ENCODE measurements at places on chromosomes 12 and 14. TPM values are rescaled to one million over a fixed set of nuclear protein-coding genes. Genes with fewer than 3 reads are reported as not detected.

Gene RIMBP2
- total RNA-seq, result not detected

- DNase-seq, result no peak
Observed at GRCh38 chr14:68687746-68688145, 105.1 kb downstream of the ZFP36L1 start.

DNA sequence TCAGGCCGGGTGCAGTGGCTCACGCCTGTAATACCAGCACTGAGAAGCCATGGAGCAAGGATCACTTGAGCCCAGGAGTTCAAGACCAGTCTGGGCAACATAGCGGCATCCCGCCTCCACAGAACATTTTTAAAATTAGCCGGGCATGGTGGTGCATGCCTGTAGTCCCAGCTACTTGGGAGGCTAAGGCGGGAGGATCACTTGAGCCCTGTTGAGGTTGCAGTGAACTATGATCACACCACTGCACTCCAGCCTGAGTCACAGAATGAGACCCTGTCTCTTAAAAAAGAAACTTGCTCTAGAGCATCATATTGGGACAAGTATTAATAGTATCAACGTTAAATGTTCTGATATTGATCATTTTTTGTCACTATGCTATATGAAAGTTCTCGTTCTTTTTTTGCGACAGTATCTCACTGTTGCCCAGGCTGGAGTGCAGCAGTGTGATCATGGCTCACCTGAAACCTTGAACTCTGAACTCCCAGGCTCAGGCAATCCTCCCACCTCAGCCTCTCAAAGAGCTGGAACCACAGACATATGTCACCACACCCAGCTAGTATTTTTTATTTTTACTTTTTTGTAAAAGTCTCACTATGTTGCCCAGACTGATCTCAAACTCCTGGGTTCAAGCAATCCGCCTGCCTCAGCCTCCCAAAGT lies 47.7 kb downstream of the CCDC85C start:
- DNase-seq, result no peak

DNA sequence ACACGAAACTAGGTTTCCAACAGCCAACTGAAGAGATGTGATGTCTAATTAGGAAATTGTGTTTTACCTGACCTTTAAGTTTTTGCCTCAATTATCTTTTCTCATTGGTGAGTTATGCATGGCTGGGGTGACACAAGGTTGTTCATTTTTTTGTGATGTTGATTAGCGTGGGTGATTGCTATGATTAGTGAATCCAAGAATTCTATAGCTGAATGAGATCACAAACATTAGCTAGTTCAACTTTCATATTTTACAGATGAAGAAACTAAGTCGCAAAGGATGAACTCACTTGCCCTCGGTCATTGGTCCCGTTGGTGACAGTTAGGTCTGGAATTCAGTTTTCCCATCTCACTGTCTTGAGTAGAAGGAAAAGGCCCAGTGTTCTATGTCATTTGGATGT lies 32.6 kb upstream of the LMNTD1 start:
- DNase-seq, result no peak

DNA sequence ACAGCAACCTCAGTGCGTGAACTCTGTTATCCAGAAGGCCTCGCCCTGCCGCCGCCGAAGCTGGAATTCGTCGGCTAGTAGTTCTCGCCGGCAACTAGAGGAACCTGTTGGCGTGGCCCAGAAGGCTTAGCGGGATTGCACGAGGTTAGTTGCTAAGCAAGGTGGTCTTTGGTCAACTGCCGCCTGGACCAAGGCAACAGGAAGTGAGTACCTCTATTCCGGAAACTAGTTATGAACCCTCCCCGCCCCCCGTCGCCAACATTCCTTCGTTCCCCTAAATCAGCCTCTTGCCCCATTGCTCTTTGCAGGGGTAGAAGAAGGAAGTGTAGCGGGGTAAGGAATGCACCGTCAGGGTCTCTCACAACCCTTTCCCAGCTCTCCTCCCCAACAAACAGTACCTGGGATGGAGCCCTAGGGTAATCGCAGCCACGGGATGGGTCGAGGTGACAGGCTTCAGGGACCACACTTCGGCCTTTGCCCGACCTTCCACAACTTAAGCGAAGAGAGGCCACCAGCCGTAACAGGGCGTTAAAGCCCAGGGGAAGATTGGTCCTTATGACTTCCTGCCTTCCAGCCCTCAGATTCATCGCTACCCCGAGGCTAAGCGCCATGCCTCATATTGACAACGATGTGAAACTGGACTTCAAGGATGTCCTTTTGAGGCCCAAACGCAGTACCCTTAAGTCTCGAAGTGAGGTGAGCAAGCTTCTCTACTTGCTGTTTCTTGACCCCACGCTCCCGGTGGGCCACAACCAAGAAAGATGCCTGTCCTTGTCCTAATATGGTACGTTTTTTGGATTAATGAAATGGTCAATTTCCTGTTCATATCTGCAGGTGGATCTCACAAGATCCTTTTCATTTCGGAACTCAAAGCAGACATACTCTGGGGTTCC lies at the start of gene GMPR2:
Gene GMPR2, plus strand, starts transcription at position 285 of the 893 bp plus-strand sequence. Its CDS starts 325 bp downstream, at position 610.
- DNase-seq, result no peak

GRCh38 chr12:109693160-109693559 lies 20.5 kb upstream of the FAM222A start:
- no peak for DNase-seq

Gene COPS7A
- total RNA-seq, result 72.9 TPM

Gene ZNF891
- 0.39 TPM for total RNA-seq

DNA sequence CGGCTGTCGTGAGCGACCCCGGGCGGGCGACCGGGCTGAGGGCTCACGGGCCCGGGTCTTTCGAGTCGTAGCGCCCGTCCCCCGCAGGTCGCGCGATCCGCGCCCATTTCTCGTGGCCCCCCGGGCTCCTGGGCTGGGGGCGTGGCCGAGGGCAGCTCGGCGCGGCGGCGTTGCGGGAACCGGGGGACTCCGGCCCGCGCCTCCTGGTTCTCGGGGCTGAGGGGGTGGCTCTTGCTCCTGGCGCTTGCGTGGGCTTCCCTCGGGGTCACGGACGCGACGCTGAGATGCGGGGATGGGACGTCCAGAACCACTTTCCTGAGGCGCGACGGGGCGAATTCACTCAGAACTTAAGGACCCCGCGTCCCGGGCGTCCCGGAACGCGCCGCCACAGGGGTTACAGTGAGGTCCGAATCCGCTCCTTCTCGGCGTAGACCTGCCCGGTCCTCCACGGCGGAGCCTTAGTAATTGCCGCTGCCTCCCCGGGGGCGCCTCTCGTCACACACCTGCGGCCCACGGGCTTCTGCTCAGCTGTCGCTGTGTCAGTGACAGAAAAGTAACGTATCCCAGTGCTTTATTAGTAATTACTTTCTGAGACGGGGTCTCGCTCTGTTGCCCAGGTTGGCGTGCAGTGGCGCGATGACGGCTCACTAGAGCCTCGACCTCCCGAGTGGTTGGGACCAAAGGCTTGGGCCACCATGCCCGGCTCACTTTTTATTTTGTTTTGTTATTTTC lies 606 bp downstream of the EP400 start:
- no peak for DNase-seq

Gene IL26
- not detected for total RNA-seq

DNA sequence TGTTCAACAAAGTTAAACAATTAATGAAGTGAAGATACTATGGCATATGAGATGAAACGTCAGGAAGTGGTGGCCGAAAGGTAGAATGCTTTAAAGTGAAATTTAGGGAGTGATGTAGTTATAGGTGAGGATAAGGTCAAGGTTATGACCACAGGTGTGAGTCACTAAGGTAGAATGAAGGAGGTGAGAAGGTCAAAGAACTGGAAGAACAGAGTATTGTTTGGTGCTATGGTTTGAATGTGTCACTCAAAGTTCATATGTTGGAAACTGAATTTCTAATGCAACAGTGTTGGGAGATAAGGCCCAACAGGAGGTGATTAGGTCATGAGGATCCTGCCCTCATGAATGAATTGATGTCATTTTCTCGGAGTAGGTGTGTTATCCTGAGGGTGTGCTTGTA lies 293.6 kb downstream of the NELL2 start:
- no peak for DNase-seq

- no peak for DNase-seq
Observed at GRCh38 chr12:52524241-52524897, 4.2 kb upstream of the KRT5 start.

Gene BMAL2
- 30.1 TPM for total RNA-seq

DNA sequence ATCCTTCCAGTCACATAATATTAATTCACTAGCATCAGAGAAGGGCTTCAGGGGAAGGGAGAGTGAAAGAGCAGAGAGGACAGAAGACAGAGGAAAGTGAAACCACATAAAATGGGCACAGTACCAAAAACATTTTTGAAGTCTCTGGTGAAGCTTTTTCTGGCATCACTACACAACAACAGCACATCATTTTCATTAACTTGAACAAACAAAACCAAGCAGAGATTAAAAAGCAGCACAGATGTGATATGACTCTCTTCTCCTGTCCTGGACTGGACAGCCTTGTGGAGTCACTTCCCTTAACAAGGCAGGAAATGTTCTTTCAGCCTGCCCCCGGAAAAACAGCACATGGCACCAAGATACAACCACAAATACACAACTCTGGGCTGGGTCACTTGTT lies 112.0 kb downstream of the TSPAN8 start:
- no peak for DNase-seq

- no peak for DNase-seq
Observed at GRCh38 chr14:84610086-84610485, 919.9 kb upstream of the FLRT2 start.

GRCh38 chr14:102914474-102915291 lies 7.8 kb upstream of the AMN start:
- DNase-seq, result no peak

DNA sequence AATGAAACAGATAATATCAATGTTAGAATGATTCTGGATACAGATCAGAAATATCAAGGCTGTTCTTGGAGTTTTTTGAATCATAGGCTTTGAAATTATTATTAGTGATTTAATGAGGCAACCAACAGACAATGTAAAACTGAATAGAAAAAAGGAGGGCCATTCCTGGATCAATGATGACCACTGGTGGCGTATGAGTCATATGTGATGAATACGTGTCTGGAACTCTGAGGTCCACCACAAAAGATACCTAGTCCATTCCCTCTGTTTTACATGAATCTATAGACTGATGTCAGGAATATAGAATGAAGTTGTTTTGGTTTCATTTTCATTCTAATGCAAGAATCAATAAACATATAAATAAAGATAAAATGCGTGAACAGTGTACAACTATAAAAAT lies 78.3 kb upstream of the RTL1 start:
- no peak for DNase-seq

DNA sequence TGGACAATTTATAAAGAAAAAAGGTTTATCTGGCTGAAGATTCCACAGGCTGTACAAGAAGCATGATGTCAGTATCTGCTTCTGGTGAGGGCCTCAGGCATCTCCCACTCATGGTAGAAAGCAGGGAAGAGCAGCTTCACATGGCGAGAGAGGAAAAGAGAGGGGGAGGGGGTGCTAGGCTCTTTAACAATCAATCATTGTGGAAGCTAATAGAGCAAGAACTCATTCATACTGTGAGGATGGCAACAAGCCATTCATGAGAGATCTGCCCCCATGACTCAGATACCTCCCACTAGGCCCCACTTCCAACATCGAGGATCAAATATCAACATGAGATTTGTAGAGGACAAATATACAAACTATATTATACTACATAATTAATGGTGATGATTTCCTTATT lies 361.9 kb upstream of the FAR2 start:
- no peak for DNase-seq

Gene RASSF9
- total RNA-seq, result 0.87 TPM

Gene ACVRL1
- 933 TPM for total RNA-seq

DNA sequence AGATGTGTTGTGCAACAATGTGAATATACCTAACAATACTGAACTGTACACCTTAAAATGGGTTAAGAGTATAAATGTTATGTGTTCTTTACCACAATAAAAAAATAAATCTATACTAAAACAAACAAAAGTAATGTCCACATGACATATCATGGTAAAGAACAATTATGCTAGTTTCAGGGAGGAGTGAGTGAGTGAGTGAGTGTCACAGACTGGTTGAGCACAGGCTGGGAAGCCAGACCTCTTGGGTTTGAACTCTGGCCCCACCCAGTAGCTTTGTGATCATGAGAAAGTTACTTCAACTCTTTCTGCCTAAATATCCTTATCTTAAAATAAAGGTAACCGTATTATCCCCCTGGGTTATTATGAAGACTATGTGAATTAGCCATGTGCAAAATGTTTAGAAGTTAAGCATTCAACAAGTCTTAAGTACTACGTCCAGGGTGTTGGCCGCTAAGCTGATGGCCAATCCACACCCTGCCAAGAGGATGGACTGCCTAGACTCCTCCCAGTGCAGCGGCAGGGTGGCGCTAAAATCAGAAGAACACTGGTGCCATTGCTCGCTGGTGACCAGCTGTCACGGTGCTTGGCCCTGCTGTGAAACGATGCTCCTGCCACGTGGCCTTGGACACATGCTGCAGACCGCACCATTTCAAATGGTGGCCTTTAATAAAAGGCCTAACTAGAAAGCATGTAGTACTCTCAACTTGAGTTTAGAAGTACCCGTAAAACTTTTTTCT lies 7.3 kb downstream of the SLC2A13 start:
- no peak for DNase-seq

DNA sequence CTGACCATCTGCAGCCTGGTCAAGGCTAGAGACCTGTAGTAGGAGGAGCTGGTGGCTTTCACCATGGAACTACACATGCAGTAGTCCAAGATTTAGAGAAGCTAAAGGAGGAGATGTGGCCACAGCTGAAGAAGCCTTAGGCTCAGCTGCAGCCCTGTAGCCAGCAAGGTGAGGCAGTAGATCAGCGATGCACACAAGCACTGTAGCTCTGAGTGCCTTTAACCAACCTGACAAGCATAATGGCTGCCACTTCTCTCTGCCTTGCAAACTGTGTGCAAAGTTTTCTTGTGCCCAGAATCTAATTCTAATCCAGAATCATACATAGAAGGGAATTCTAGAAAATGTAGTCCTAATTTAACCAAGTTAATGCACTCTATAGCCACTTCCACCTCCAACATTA lies 159.0 kb upstream of the ARID2 start:
- DNase-seq, result no peak

- no peak for DNase-seq
Observed at GRCh38 chr14:95189367-95190132, 32.2 kb upstream of the DICER1 start.

DNA sequence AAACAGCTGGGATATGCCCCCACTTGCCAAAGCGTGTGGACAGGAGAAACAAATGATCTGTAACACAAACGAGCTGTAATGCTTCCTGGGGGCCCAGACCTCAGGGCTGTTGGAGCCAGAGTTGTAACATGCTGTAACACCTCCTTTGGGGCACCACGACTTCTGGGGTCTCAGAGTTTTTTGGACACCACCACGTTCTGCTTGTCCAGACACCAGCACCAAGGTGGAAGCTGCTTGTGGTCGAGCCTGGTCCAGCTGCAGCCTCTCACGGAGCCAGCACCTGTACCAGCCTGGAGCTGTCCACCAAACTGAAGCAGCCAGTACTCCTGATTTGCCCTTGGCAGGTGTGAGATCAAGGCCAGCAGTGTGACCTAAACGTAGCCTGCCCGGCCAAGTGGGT lies 879.4 kb downstream of the SLC6A15 start:
- DNase-seq, result no peak

DNA sequence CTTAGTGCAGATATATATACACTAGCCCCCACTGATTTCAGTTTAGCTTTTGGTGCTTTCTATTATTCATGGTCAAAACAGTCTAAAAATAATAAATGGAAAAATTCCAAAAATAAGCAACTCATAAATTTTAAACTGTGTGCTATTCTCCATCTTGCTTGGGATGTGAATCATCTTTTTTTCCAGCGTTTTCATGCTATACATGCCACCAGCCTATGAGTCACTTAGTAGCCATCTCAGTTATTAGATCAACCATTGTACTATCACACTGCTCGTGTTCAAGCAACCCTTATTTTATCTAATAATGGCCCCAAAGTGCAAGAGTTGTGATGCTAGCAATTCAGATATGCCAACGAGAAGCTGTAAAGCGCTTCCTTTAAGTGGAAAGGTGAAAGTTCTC lies 73.9 kb upstream of the KRR1 start:
- DNase-seq, result peak; percentile 42

Gene MED6
- 24.0 TPM for total RNA-seq

GRCh38 chr12:94560431-94561221 lies 89.7 kb downstream of the TMCC3 start:
- DNase-seq, result no peak
